ENCODE measurements at places on chromosomes 12 and 14. TPM values are rescaled to one million over a fixed set of nuclear protein-coding genes. Genes with fewer than 3 reads are reported as not detected.

IFNG-AS1 gene
- not detected for total RNA-seq

G2E3 gene
- total RNA-seq: 30.7 TPM

BCAT1 gene
- total RNA-seq: 213 TPM

PPP2R5E gene
- 24.0 TPM for total RNA-seq

TCL1B gene
- total RNA-seq: not detected

OVCH1 gene
- total RNA-seq: 0.98 TPM

MYH6 gene
- total RNA-seq: not detected

KRT6B gene
- total RNA-seq: not detected

KRT79 gene
- total RNA-seq: not detected

VWF gene
- total RNA-seq: 1.2 TPM

HOXC6 gene
- 3.7 TPM for total RNA-seq
